ENCODE measurements at places on chromosomes 1 and 21. TPM values are rescaled to one million over a fixed set of nuclear protein-coding genes. Genes with fewer than 3 reads are reported as not detected.

GRCh38 chr1:153536012-153536670 is 350 bp upstream of the S100A6 start:
- H3K27ac ChIP-seq = peak overlapping the region; percentile 82
- H3K4me3 ChIP-seq = peak overlapping the region; percentile 60
- peak; percentile 87 for DNase-seq
- no peaks in the 10 kb centered on the region for H3K27me3 ChIP-seq
- H3K36me3 ChIP-seq = peaks cover 3% of the 10 kb centered on the region

DNA sequence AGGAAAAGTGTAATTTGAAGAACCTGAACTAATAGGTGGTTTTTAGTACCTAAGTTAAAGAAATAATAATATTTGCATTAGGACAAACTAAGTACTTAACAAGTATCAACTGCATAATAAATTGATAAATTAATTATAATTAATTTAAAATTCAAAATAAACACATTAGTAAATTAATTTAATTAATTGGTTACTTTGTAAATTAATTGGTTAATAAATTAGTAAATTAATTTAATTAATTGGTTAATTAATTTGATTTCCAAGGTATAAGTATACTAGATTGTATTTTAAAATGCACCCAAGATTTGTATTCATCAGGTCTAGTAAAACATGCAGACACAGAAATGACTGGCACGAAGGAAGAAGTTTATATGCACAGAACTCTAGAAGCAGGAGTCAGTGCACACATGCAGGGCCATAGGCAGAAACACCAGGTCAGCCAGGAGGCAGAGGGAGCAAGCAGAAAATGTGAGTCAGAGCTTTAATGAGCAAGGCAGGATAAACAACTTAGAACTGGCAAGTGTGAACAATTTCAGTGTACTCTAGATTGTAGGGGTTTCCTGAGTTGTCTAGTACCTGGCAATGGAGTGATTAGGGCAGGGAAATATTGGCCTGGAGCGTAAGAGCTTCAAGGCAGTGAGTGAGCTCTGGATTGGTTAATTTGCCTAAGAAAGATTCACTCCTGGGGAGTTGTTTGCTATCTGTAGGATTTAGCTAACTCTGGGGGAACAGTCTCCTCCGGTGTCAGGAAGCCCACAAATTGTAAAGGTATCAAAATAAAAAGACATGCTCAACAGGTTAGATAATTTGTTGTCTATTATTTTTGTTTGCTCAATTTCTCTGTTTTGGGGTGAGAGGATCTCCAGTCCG is 665.7 kb downstream of the MRPL39 start:
- DNase-seq = no peak
- no peak overlapping the region for H3K27ac ChIP-seq
- H3K36me3 ChIP-seq = no peaks in the 10 kb centered on the region
- no peaks in the 10 kb centered on the region for H3K4me1 ChIP-seq

DNA sequence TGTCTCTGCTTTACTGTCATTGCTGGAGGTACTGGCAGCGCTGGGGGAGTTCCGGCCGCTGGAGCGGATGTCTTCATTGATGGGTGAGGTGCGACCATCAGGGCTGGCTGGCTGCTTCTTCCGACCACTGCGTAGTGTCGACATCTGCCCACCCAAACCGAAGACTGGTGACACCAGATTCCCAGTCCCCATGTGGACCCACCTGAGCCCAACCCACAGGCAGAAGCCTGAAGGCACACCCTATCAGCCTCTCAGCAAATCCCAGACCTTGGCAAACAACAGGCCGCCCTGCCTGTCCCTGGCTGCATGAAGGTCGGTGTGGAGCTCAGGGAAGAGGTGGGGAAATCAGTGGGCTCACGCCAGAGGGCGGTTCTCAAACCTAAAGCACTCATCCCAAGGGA is 44.8 kb downstream of the SLC45A1 start:
- peaks cover 88% of the 10 kb centered on the region for H3K36me3 ChIP-seq
- H3K27me3 ChIP-seq = no peaks in the 10 kb centered on the region
- DNase-seq = no peak
- H3K4me3 ChIP-seq = no peak overlapping the region
- H3K4me1 ChIP-seq = peaks cover 6% of the 10 kb centered on the region

DNA sequence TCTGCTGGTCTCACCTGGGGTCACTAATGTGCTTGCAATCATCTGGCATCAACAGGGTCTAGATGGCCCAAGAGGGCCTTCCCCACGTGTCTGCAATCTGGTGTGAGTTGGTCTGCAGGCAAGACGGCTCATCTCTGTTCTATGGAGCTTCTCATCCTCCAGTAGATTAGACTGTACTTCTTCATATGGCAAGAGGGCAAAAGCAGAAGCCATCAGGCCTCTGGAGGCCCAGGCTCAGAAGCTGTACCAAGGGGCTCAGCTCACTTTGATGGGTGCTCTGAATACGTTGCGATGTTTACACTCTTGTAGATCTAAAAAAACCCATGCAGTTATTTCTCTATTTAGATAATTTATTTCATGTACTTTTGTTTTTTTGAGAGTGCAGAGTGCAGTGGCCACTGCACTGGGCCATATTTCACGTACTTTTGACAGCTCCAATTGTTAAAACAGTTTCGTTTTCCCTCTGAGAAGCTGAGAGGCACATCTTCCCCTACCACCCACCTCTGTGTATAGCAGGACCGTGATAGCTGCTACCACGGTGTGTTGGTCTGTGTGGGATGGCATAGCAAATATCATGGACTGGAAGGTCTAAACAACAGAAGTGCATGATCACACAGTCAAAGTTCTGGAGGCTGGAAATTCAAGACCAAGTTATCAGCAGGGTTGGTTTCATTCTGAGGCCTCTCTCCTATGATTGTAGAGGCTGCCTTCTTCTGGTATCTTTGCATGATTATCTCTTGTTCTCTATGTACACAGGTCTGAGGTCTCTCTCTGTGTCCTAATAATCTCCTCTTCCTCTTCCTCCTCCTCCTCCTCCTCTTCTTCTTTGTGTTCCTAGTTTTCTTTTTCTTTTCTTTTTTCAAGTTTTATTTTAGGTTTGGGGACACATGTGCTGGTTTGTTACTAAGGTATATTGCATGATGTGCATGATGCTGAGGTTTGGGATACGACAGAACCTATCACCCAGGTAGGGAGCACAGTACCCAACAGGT is 17.0 kb downstream of the CITED4 start:
- no peaks in the 10 kb centered on the region for H3K27me3 ChIP-seq
- H3K36me3 ChIP-seq = no peaks in the 10 kb centered on the region
- no peak overlapping the region for H3K27ac ChIP-seq
- H3K4me3 ChIP-seq = no peak overlapping the region

GRCh38 chr1:208787219-208787618 is 543.0 kb upstream of the PLXNA2 start:
- peaks cover 3% of the 10 kb centered on the region for H3K27me3 ChIP-seq
- peaks cover 2% of the 10 kb centered on the region for H3K4me1 ChIP-seq
- DNase-seq = no peak
- no peaks in the 10 kb centered on the region for H3K36me3 ChIP-seq
- no peak overlapping the region for H3K4me3 ChIP-seq

GRCh38 chr1:232452736-232453440 is 177.0 kb downstream of the SIPA1L2 start:
- H3K27ac ChIP-seq = no peak overlapping the region
- no peaks in the 10 kb centered on the region for H3K27me3 ChIP-seq
- no peak for DNase-seq
- no peaks in the 10 kb centered on the region for H3K36me3 ChIP-seq

The AUNIP gene
- polyA plus RNA-seq = 2.0 TPM

GRCh38 chr21:44532712-44533111 is 7.3 kb downstream of the KRTAP10-1 start:
- no peaks in the 10 kb centered on the region for H3K36me3 ChIP-seq
- no peak overlapping the region for H3K4me3 ChIP-seq
- no peaks in the 10 kb centered on the region for H3K27me3 ChIP-seq
- no peak overlapping the region for H3K27ac ChIP-seq
- DNase-seq = no peak

DNA sequence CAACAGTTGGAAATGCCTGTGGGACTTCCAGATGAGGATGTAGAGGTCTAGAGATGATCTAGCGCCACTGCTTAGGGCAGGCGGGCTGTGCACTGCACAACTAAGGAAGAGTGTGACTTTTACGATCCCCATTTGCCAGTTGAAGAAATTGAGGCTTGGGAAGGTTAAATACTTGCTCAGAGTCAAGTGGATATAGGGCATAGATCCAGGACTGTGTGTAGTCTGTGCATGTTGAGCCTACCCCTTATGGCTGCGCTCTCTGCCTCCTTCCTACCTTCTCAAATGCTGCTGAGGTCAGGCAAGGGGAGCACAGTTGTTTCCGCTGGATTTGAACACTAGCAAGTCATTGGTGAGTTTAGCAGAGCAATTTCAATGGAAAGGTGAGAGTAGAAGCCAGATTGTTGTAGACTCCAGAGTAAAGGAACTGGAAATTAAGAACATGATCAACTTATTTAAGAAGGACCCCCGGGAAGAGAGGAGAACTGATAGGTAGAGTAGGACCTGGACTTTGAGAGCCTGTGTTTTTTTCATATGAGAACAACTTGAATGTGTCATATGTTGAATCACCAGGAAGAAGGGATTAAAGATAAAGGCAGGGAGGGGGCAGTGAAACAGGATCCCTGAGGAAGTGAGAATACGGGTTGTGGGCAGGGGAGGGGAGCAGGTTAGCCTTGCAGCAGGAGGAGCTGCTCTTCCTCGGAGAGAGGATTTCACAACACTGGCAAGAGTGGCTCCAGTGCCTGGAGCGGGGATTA is 2.7 kb downstream of the CAPN2 start:
- DNase-seq = peak; percentile 84
- no peak overlapping the region for H3K4me3 ChIP-seq
- peaks cover 45% of the 10 kb centered on the region for H3K4me1 ChIP-seq
- no peaks in the 10 kb centered on the region for H3K27me3 ChIP-seq
- peaks cover 20% of the 10 kb centered on the region for H3K36me3 ChIP-seq

- H3K27me3 ChIP-seq = no peaks in the 10 kb centered on the region
- no peak for DNase-seq
- no peaks in the 10 kb centered on the region for H3K36me3 ChIP-seq
- no peak overlapping the region for H3K27ac ChIP-seq
- H3K4me1 ChIP-seq = no peaks in the 10 kb centered on the region
Measured at GRCh38 chr1:172630056-172630818, 28.7 kb upstream of the FASLG start.

DNA sequence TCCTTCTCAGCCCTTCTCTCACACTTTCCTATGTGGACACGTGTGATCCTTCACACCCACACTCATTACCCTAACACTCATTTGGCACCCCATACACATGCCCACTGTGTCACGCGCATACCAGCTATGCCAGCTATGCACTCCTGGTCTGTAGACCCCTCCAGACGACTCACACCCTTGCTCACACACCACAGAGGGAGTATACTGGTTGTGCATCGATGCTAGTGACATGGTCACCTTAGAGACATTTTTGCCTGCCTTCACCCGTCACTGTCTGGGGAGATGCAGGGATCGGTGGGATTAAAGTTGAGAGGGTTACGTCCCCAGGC is 8.3 kb upstream of the PPM1J start:
- no peak overlapping the region for H3K4me3 ChIP-seq
- DNase-seq = no peak
- H3K36me3 ChIP-seq = no peaks in the 10 kb centered on the region
- H3K27ac ChIP-seq = no peak overlapping the region

DNA sequence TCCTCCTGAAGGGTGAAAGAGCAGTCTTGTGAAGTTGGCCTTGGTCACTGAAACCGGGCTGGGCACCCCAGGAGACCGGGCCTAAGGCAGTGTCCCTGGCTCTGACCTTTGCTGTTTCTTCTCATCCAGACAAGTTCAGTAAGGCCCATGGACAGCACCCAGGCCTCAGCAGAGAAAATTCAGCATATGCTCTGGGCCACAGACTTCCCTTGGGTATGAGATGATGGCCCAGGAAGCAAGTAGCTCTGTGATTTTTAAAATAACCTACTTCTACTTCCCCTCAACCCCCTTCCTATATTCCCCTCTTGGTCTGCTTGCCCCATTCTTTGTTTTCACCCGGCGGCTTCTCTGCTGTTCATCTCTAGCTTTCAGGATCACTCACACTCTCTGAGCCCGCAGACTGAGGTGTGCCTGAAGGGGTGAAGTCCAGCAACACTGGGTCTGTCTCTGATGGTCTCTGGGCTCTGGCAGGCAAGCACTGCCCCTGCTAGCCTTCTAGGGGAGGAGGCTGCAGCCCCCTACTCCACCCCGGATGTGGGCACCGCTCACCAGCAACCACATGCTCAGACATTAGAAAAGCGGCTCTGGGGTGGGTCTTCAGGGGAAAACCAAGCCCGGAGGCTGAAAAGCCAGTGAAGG is 2.9 kb upstream of the GPR25 start:
- no peak for DNase-seq
- peaks cover 53% of the 10 kb centered on the region for H3K27me3 ChIP-seq
- H3K4me3 ChIP-seq = no peak overlapping the region
- peaks cover 7% of the 10 kb centered on the region for H3K4me1 ChIP-seq

GRCh38 chr1:67407498-67407897 is 22.7 kb downstream of the SERBP1 start:
- no peaks in the 10 kb centered on the region for H3K4me1 ChIP-seq
- no peak overlapping the region for H3K27ac ChIP-seq
- no peak for DNase-seq
- no peak overlapping the region for H3K4me3 ChIP-seq

- H3K27ac ChIP-seq = no peak overlapping the region
- H3K27me3 ChIP-seq = peaks cover 29% of the 10 kb centered on the region
- no peak for DNase-seq
- no peak overlapping the region for H3K4me3 ChIP-seq
- no peaks in the 10 kb centered on the region for H3K4me1 ChIP-seq
Measured at GRCh38 chr1:83697220-83697619, 301.7 kb downstream of the TTLL7 start.

The MSH4 gene
- polyA plus RNA-seq = 0.24 TPM

DNA sequence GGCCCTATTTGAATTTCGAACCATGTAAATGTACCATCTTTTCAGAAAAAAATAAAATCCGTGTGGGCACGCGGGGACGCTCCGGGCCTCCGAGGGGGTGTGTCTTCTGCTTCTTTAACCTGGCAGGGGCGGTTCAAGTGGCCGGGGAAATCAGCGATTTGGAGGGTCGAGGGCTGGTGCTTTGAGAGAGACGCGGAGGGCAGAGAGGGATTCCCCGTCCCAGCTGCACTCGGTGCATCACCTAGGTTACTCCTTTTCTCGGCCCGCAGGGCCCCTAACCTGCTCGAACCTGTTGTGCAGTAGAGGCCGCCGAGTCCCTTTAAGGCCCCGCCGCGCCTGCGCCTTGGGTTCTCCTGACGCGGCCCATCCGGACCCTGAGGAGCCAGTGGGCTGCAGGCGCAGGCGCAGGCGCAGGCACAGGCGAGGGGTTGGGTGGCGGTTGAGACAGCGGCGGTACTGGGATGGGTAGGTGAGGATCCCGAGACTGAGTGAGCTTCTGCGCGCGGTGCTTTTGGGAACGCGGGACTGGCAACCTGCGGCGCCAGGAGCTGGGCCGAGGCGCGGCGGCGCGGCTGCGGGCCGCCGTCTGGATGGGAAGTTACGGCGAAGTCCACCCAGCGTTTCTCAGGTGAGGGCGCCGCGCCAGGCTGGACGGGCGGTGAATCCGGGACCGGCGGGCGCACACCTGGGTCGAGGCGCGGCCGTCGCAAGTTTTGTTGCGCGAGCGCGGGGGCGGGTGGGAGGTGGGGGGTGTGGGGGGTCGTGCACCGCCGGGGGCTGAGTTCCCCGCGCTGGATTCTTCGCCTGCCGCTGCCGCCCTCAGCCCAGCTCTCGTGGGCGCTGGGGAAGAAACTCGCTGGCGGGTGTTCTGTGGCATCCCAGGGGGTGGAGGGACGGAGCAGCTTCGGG is at the start of gene NBPF3:
Gene NBPF3, plus strand, starts transcription at position 417 of the 909 bp plus-strand sequence. CDS start 4,950 bp downstream, outside the sequence.
- peaks cover 9% of the 10 kb centered on the region for H3K27me3 ChIP-seq
- no peaks in the 10 kb centered on the region for H3K36me3 ChIP-seq
- no peaks in the 10 kb centered on the region for H3K4me1 ChIP-seq
- peak within 1 kb of the TSS; percentile 56 for H3K4me3 ChIP-seq
- peak; percentile 89 for DNase-seq

- H3K27me3 ChIP-seq = no peaks in the 10 kb centered on the region
- DNase-seq = no peak
- H3K27ac ChIP-seq = no peak overlapping the region
- H3K4me1 ChIP-seq = peaks cover 5% of the 10 kb centered on the region
- no peak overlapping the region for H3K4me3 ChIP-seq
- H3K36me3 ChIP-seq = no peaks in the 10 kb centered on the region
Measured at GRCh38 chr1:116147114-116147510, 35.9 kb downstream of the MAB21L3 start.
